Fibroblast of lung (primary cell): ENCODE measurements at places on chromosomes 1 and 21. TPM values are rescaled to one million over a fixed set of nuclear protein-coding genes. Genes with fewer than 3 reads are reported as not detected.

DNA sequence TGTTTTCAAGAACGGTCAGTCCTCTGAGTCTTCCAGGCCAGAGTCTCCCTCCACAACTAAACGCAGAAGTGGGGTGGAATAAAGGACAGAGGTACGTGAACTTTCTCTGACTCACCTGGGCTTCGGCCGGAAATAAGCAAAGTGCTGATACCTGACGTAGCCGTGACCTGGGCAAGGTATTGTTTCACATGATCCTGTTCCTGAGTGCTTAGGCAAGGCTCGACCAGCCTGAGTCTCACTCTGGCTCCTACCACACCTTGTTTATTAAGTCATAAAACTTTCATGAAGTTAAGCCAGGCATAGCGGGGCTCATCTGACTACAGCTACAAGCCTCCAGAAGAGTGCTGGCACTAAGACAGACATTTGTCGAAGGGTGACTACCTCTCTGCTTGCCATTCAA is 327.5 kb downstream of the SETD4 start:
- DNase-seq: no peak

GRCh38 chr1:246280551-246280950 is 226.5 kb downstream of the SMYD3 start:
- peak; percentile 34 for DNase-seq

- DNase-seq: no peak
Observed at GRCh38 chr1:107787299-107787698, 177.7 kb downstream of the VAV3 start.

Gene F13B
- not detected in 2 replicates for total RNA-seq

Gene C1orf87
- under 0.01 and 0.50 TPM in 2 replicates for total RNA-seq

DNA sequence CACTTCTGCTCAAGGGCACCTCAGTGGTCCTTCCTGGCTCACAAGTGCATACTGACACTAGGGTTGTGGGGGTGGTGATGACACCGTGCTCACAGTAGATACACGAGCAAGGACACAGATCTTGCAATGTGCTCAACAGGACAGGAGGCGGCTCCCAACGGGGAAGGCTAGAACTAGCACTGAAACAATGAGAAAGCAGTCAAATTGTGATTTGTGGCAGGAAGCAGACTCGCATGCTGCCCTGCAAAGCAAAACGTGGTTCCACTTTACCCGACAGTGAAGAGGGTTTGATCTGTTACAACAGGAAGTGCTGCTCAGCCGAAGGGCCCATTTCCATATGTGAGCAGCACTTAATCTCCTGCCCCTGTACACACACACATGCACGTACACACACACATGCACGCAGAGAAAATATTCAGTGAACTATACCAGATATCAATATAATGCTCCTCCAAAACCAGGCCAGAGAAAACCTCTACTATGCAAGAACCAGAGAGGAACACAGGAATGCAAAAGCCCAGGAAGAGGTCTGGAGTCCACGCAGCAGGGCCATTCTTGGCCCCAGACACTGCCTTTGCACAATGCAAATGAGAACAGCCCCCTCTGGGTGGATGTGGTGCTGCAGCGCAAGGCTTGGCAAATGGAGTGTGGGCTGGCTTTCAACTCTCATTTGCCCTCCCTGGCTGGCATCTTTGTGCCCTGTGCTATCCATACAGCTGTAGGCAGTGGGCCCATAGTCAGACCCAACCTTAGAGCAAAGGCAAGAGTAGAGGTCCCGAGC is 47.1 kb downstream of the KANK4 start:
- DNase-seq: no peak

- DNase-seq: no peak
Observed at GRCh38 chr1:34436836-34437235, 260.1 kb downstream of the C1orf94 start.

DNA sequence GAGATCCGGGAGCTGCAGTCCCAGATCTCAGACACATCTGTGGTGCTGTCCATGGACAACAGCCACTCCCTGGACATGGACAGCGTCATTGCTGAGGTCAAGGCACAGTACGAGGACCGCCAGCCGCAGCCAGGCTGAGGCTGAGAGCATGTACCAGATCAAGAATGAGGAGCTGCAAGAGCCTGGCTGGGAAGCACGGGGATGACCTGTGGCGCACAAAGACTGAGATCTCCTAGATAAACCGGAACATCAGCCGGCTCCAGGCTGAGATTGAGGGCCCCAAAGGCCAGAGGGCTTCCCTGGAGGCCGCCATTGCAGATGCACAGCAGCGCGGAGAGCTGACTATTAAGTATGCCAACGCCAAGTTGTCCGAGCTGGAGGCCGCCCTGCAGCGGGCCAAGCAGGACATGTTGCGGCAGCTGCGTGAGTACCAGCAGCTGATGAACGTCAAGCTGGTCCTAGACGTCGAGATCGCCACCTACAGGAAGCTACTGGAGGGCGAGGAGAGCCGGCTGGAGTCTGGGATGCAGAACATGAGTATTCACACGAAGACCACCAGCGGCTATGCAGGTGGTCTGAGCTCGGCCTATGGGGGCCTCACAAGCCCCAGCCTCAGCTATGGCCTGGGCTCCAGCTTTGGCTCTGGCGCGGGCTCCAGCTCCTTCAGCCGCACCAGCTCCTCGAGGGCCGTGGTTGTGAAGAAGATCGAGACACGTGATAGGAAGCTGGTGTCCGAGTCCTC is 25.5 kb downstream of the ETV3L start:
- DNase-seq: peak; percentile 75

DNA sequence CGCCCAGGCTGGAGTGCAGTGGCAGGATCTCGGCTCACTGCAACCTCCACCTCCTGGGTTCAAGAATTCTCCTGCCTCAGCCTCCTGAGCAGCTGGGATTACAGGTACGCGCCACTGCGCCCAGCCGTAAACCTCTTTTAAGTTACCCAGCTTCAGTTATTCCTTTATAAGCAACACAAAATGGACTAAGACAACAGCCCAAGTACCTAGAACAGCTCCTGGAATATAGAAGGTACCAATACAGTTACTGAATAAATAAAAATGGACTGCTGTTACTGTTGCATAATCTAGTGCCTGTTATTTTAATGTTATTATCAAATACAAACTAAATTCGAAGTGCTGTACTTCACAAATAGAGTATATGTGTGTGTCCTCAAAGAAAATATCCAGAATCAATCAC is 17.1 kb downstream of the RNF115 start:
- no peak for DNase-seq

Gene RGS13
- not detected in 2 replicates for total RNA-seq

DNA sequence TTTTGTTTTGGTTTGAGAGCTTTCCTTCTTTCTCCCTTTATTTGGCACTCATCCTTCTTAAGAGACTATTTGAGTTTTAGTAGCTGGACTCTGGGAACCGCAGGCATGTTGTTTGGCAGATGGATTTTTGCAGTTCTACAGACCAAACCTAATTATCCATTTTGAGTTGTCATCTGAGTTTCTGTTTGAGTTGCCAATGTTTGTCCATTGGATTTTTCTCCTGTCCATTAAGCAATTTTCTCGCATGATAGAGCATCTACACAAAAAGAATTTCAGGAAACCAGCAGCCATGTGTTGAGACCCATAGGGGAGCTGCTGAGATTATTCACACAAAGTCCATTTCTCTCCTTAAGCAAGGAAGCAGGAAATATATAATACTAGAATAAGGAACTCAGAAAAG is 17.2 kb upstream of the CXADR start:
- DNase-seq: peak; percentile 19

Gene C8A
- not detected in 2 replicates for total RNA-seq

- no peak for DNase-seq
Observed at GRCh38 chr1:51842261-51842660, 36.3 kb downstream of the NRDC start.

DNA sequence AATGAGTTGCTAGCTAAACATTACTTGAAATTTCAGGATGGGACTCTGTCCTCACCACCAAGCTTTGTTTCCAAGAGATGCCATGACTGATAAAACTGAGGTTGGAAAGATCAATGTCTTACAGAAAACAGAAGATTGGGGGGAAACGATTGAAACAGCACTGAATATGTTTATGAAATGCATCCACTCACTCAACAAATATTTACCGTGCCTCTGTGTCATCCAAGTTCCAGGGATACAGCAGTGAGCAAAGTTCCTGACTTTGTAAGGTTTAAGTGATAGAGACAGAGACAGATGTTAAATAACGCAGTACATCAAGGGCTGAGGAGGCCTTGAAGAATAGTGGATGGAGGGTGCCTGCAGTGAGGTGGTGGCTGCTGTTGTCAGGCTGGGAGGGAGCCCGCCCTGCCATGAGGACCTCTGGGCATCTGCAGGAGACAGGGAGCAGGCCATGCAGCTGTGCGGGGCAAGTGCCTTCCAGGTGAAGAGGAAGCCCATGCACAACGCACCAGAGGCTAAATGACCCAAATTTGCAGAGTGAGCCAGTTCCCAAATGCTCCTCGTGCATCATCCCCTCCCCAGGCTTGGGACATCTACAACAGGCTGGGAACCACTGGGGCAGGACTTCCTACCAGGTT is 108.0 kb downstream of the HLCS start:
- DNase-seq: no peak

Gene YARS1
- 217 and 295 TPM in 2 replicates for total RNA-seq

Gene LCE3E
- not detected in 2 replicates for total RNA-seq

Gene GCSAML
- total RNA-seq: not detected in 2 replicates

DNA sequence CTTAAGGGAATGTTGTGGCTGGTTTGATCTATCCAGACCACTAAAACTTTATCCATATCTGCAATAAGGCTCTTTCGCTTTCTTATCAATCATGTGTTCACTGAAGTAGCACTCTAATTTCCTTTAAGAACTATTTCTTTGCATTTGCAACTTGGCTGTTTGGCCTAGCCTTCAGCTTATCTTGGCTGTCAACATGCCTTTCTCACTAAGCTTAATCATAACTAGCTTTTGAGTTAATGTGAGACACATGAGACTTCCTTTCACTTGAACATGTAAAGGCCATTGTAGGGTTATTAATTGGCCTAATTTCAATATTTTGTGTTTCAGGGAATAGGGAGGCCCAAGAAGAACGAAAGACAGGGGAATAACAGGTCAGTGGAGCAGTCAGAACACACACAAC is 124.7 kb downstream of the TNFSF18 start:
- no peak for DNase-seq

Gene MMEL1
- total RNA-seq: 0.33 TPM in 1 of 2 replicates, not detected in the other

- no peak for DNase-seq
Observed at GRCh38 chr1:203287109-203287893, 18.0 kb upstream of the BTG2 start.

Gene GABPB2
- 12.8 and 13.9 TPM in 2 replicates for total RNA-seq

DNA sequence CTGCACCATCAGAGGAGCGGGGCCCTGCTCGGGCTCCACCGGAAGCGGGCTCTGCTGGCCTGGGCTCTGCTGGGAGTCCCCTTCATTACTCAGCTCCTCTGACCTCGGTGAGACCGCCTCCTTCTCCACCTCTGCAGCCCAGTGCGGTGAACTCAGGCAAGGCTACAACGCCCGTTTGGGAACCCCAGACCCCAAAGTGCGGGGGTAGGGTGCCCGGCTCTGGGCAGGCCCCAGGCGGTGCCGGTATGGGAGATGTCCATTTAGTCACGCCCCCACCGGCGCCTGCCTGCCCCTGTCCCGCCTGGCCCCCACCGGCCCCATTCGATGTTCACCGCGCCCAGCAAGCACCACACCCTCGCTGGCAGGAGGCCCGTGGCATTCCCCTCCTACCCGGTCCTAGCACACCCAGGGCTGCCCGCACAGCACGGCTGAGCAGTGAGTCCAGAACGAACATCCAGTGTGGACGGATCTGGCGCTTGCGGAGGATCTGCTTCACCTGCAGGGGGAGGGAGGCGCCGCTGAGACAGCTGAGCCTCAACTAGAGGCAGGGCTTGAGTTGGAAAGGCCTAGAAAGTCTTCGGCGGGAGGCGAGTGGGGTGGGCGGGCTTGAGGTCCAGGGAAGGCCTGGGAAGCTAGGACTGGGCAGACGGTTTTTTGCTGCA is 10.0 kb downstream of the MAP3K6 start:
- DNase-seq: no peak

Gene TTC22
- total RNA-seq: not detected in 2 replicates

- peak; percentile 67 for DNase-seq
Observed at GRCh38 chr1:164771041-164771618, 212.1 kb downstream of the PBX1 start.

Gene CR1
- total RNA-seq: not detected in 2 replicates

Gene TNFSF4
- 1.3 and 3.3 TPM in 2 replicates for total RNA-seq

Gene NPPA
- not detected in 2 replicates for total RNA-seq

- DNase-seq: no peak
Observed at GRCh38 chr1:186550832-186551231, 89.9 kb upstream of the PDC start.

DNA sequence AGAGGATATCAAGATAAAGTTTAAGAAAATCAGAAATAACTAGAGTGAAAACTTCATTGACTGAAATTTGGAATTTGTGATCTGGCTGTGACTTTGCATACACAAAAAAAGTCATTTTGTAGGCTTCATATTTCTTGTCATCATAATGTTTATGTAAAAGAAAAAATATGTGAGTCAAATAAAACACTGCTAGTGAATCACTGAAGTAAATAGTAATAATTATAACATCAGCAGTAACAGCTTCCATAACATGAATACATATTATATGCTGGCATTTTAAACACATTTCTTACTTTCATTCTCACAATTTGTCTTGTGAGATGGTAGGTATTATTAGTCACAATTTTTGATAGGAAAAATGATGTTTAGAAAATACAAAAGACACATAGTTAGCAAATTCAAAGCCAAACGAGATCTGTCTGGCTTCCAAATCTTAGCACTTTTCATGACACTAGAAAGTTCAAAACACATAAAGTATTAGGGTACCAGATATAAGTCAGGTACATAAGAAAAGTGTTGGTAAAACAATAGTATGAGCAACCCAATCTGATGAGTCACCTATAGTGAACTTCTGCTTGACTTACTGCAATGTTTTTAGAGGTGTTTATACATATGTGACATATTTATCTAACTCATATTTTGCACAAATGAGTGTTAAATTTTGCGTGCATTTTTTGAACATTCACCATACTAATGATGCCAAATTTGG is 241.0 kb upstream of the SNX7 start:
- peak; percentile 60 for DNase-seq

GRCh38 chr1:210949039-210949438 is 184.9 kb downstream of the KCNH1 start:
- no peak for DNase-seq
